ENCODE measurements at places on chromosomes 1 and 21. TPM values are rescaled to one million over a fixed set of nuclear protein-coding genes. Genes with fewer than 3 reads are reported as not detected.

OR2T3 gene
- not detected for polyA plus RNA-seq

HCRTR1 gene
- polyA plus RNA-seq: 1.5 TPM

TSPAN1 gene
- polyA plus RNA-seq: 0.91 TPM

C1orf167 gene
- not detected for polyA plus RNA-seq

ELAPOR1 gene
- 1.1 TPM for polyA plus RNA-seq

TPTE gene
- polyA plus RNA-seq: not detected

ERG gene
- polyA plus RNA-seq: 202 TPM

CHRM3 gene
- not detected for polyA plus RNA-seq

DNA sequence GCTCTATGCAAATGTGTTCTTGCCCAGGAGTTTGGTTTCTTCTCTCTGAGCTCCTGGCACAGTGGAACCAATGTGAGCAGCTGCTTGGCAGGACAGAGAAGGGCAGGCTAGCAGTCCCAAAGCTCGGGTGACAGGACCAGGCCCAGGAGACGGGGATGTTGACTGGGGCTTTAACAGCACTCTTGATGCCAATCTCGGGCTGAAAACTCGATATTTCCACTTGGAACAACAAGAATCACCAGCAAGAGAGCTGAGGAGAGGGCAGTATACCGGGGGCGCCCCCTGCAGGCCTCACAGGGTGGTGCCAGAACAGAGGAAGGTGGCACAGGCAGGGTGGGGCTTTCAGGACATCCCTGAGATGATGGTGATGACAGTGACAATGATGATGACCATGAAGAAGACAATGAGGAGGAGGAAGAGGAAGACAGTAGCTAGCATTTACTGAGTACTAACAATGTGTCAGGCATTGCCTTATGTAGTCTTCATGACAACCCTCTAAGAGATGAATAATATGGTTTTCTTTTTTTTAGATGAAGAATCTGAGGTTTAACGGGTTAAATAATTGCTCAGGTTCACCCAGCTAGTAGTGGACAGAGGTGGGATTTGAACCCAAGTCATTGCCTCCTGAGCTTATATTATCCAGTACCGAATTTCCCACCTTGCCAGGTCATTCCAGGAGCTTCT, 2.7 kb upstream of the KCNJ9 start:
- DNase-seq: peak; percentile 26

DNA sequence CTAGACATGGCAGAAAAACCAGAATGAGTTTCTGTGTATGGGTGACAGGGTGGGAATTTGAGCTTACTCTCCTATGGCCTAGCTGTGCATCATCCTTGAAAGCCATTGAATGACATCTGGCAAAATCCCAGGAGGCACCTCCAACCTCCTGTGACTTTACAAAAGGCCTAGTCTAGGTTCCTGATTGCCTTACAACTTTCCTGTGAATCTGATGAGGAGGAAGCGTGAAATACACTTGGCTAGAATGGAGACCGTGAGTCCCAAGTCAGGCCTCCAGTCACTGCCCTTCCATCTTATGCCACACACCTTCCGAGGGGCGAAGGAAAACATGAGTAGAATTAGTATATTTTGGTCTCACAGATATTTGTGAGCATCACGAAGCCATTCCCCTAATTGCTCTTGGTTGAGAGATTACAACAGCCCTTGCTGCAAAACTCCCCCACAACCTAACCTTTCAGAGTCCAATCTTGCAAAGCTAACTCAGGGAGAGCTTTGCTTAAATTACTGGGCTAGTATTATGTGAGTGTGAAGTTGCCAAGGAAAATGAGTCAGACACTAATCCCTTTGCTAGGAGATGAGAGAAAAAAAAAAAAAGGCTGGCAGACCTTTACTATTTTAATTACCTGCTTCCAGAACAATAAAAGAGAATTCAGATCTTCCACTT, 36.3 kb upstream of the PAXBP1 start:
- DNase-seq: no peak

DNA sequence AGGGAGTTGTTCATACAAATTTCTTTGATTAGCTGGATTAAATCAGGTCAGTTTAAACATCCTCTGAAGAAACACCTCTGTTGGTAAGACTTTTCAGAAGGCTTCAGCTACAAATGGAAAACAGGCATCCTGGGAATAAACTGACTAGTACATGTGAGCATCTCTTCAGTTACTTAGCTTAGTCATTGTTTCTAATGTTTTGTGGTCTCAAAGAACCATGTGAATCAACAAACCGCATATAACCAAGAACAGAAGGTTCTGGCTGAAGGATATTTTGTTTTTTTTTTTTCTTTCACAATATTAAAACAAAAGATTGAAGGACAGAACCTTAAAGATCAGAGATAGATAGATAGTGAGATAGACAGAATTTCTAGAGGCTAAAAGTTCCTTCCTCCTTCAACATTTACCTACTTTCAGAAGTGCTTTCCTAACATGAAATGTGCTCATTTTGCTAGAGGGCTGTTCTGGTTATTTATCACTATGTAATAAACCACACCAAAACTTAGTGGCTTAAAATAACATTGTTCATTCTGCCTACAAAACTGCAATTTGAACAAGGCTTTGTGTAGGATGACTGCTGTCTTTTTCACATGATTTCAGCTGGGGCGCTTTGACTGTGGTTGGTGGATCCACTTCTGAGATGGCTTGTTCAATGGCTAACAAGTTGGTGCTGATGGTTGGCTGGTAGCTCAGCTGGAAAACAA, 119.8 kb upstream of the PTGFR start:
- no peak for DNase-seq

GRCh38 chr1:236687273-236687672, 974 bp downstream of the ACTN2 start:
- no peak for DNase-seq

GRCh38 chr21:43591571-43591970, 67.7 kb downstream of the HSF2BP start:
- peak; percentile 80 for DNase-seq

DNA sequence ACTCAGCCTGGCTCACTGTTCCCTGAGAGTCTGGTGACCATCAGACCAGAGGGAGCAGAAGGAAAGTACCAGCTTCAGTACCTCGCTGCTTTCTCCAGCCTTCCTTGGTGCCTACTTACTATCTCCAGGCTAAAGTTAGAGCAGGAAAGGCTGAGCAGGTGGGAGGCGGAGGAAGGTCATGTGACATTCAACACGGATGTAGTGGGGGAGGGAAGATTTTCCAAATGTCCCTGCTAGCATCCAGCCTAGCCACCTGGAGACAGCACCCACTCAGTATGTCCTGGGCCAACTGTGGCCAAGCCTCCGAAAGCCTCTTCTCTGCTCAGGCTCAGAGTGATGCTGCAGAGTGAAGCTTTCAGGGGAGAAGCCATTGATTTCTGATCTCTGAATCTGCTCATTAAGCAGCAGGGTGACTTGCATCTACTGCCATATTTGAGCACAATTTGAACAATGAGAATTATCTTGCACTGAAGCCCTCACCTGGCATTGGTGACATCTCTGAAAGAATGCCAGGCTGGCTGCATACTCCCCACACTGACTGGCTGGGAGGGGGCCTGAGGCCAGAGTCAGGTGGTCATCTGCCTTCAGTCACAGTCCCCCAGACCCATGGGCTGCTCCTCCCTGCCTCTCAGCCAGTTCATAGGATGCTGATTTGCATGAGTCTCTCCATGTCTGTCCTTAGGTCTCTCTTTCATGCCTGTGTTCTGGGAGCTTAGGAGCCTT, 86.2 kb downstream of the KCND3 start:
- DNase-seq: no peak

DNA sequence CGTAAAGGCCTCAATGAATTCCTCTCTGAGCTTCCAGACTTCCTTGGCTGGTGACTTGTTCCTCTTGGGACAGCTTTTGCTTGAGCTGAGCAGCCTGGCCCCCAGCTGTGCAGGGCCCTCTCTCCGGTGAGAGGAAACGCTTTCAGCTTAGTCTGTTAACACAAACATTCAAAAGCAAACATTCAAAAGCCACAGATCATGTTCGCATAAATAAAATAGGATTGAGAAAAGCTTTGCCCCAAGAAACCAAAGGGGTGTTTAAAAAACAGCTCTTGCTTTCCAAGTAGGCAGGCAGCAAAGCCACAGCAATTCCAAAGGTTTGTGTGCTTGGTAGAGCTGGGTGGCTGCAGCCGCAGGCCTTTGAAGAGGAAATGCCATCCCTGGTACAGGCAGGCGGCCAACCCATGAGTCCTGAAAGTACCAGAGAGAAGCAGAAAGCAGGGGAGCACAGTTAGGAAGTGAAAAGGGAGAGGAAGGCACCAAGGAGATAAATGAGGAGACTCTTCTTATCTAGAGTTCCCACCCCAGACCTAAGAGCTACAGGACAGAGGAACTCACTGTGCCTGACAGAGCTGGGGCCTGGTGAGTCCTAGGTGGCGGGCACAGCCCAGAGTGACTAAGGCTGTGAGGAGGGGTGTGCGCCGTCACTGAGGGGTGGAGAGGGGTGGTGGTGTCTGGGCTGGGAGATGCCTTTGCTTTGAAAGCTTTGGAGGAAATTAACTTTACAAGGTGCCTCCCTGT, 48.4 kb downstream of the CCN1 start:
- peak; percentile 81 for DNase-seq

- DNase-seq: no peak
Measured at GRCh38 chr1:245311887-245312536, 157.2 kb downstream of the KIF26B start.

GRCh38 chr1:230186003-230186863, 119.2 kb downstream of the GALNT2 start:
- DNase-seq: peak; percentile 92

- DNase-seq: no peak
Measured at GRCh38 chr1:14996133-14997050, 157.2 kb upstream of the TMEM51 start.

DNA sequence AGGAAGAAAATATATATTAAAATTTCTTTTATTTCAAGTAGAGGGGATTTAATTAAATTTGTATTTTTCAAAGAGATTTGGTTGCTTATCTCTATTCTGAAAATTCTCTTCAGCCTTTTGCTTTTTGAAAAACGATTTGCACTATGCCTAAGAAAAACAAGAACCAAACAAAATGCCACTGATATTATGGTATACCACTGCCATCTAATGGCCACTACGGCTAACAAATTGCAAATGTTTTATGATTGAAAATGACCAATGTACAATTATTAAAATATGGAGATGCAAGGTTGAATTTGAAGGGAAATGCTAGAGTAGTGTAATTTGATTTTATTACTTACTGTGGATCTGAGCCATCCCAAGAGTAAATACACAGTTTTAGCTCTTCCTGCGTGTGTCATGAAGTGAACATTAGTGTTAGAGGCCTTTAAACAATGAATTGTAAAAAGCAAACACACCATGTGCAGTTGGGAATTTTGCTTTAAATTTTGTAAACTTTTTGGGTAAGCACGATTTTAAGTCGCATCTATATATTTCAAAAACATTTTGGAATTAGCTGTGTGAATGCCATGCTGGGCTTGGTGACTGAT, 137.4 kb upstream of the USP25 start:
- peak; percentile 65 for DNase-seq

GRCh38 chr1:26191739-26192138, 1.3 kb downstream of the CATSPER4 start:
- DNase-seq: no peak

GRCh38 chr1:180143359-180143758, 11.3 kb upstream of the QSOX1 start:
- no peak for DNase-seq

DNA sequence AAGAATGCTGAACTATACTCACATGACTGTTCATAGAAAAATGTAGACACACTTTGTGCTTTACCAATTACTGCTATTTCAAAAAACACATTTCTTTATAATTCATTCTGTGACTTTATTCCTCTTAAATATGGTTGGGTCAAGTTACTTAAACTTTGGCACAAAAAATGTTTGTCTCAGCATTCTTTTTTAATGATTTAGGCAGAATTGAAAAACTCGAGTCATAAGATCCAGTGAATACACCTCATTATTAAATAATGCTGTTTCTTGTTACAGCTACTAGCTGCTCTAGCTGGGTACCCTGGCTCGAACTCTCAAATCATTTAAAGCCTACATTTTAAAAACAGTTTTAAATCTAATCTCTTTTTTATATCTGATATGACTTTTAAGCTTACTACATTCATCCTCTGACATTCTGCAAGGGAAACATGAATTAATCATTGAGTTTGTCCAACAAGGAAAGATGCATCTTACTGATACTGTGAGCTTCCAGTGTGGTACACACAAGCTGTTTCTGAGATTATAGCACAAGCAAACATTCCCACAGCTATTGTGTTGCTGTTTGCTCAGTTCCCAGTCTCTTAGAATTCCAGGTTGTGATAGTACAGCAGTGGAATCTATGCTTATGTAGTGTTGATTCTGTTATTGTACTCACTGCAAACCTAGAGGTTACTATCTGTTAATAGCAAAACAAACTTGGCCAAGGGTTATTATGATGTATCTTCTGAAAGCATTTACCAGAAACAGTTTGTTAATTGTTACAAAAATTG, 746.5 kb downstream of the USP25 start:
- DNase-seq: peak; percentile 32

DNA sequence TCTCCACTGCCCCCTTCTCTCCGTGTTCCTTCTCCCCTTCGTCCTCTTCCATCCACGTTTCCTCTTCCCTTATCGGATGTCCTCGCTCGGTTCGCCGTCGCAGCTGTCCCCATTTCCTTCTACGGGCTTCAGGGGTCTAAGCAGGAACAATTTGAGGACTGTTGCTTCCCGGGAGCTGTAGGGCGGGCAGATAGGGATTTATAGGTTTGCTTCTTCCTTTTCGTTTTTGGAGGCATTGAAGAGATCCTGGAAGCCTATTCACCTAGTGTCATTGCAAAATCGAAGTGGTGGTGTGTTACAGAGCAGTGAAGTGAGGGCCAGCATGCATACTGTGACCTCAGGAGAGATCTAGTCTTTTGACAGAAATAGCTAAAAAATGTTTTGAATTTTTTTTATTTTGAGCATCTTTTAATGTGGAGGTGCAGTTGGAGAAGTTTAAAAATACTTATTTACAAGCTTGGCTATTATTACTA, 897 bp downstream of the ZYG11B start:
- peak; percentile 24 for DNase-seq

DNA sequence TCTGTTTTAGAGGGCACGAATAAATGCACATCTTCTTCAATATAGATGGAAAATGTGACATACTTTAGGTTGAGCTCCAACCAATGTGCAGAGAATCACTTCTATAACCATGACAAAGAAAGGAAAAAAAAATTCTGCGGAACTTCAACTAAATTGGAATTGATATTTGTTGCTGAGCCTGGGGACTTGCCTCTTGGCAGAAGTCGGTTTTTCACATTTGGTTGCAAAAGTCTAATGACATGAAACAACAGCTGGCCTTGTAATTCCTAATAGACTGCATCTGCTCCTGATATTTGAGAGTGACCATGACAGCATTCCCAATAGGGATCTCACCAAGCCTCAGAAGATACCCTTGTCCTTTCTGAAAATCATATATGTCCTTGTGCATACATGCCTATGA, 112.8 kb downstream of the PRRX1 start:
- no peak for DNase-seq

DNA sequence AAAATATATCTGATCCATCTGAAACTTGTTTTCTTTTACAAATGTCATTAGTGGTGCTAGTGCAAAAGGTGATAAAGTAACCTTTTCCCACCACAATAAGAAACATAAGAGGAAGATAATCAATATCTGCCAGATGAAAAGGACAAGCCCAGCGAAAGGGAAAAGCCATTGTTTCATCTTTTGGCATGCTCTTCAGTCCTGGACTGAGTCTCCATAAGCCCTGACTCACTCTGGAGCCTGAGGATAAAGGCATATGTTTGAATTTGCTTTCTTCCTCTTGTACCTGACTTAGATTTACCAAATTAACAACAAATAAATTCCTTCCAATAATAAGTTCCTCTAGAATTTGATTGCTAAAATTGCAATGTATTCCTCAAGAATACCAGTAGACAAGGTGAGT, 13.6 kb downstream of the DNAJC11 start:
- DNase-seq: peak; percentile 41

- peak; percentile 49 for DNase-seq
Measured at GRCh38 chr1:112544751-112545150, 36.0 kb downstream of the WNT2B start.

Data from endothelial cell of umbilical vein (primary cell).